Upper lobe of left lung (tissue), 6 donors: ENCODE measurements at places on chromosomes 12 and 14.

DNA sequence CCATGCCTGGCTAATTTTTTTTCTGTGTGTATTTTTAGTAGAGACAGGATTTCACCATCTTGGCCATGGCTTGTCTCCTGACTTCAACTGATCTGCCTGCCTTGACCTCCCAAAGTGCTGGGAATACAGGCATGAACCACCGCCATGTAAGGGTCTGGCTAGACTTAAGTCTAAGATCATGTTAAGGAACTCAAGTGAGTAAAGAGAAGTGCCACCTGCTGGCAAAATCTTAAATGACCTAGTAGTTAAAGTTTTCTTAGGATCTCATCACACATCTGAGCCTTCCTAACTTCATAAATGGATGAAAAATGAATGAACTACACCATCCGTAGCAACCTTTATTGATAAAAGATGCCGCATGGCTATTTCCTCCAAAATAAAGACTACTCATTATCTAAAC is 1.7 kb upstream of the C12orf56 start:
- DNase-seq = no peak

- no peak for DNase-seq
These were observed 116.6 kb upstream of the BCL2L14 start for GRCh38 chr12:11954181-11954580.

DNA sequence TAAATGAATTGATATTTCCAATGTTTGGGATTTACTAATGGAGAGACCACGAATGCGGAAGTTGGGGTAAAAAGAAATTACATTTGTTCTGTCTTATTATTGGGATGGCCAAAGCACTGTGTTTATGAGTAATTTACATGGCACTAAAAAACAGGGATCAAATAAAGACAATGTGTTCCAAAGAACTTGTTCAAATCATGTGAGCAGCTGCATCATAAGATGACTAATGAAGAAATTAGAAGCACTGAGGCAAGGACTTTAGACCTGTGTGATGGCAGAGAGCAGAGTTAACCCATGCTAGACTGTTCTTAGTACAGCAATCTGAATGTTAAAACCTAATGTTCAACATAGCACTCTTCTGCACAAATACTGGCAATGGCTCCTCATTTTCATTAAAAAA is 34.3 kb upstream of the DCN start:
- DNase-seq = no peak

DNA sequence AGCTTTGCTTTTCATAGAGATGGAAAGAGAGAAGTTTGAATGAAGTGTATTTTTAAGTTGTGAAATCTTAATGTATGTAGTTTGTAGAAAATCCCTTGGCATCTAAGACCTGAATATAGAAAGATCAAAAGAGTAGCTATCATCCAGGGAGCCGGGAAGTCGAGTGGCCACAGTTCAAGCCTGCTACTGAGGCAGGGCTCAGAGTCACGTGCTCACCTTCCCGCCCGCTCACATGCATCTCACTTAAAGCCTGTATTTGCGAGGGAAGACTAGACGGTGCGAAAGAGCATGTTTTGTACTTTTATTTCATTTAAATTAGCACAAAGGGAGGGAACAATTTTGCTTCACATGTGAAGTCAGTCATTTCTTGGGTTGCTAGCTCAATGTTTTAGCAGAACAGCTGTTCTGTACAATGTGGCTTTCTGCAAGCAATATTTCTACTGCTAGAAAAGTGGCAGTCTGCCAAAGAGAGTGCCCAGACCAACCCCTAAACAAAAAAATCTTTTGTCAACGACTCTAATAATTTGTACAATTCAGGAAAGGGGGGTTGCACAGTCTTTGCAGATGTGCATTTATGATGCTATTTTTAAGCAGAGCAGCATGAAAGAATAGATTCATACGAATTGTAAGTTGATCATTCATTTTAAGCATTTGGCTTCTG is 290.7 kb downstream of the NPAS3 start:
- DNase-seq = no peak

- DNase-seq = no peak
These were observed 25.0 kb downstream of the RBM19 start for GRCh38 chr12:113941208-113941486.

GRCh38 chr14:52987514-52987913 is 36.7 kb upstream of the FERMT2 start:
- no peak for DNase-seq

GRCh38 chr14:61884711-61885110 is 122.5 kb downstream of the SNAPC1 start:
- no peak for DNase-seq

GRCh38 chr12:85468356-85469157 is 188.5 kb downstream of the ALX1 start:
- DNase-seq = peak; percentile 18

- no peak for DNase-seq
These were observed 152.3 kb downstream of the ZNF664 start for GRCh38 chr12:124125203-124125871.

- DNase-seq = no peak
These were observed 9.2 kb downstream of the HEBP1 start for GRCh38 chr12:12990700-12991468.

DNA sequence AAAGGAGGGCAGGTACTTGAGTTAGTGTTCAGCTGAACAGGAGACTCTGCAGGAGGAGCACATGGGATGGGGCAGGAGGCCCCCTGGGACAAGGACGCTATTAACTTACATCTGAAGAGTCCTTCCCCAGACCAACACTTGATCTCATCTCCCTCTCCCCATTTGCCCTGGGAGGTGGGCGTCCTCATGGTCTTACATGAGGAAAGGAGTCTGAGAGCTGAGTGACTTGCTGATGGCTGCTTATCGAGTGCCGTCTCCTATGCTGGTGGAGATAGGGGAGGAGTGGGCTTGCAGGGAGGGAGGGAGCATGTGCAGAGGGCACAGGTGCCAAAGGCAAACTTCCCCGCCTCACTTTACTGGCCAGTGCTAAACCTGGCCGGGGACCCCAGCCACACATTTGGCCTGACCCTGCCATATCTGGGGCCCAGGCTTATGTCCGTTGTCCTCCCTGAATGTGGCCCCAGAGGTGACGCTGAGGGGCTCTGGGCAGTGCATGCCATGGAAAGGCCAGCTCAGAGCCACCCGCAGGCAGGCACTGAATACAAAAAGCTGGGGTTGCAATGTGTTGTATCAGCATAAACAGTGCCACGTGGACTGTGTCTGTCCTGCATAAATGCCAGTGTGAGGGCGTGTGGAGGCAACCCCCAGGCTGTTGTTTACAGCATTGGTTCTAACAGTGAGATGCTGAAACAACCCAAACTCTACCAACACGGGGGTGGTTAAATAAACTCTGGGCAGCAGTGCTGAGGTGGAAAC is 29.4 kb downstream of the FAIM2 start:
- DNase-seq = no peak

GRCh38 chr12:92933606-92934005 is 4.5 kb upstream of the EEA1 start:
- no peak for DNase-seq

DNA sequence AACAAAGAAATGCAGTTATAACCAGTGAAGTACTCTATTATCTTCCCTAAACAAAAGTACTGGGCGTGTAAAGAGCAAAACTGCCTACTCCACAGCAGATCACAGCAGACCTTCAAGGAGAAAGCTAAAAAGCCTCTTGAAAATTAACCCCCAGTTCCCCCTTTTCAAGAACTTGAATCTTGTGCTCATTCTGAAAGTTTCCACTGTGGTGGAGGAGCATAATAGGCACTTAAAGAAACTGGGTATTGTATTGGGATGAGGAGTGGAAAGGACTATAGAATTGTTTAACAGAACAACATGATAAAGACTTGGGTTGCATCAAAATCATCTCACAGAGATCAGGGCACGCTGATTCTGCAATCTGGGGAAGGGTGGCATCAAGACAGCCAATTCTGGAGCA is 51.1 kb downstream of the SLC25A47 start:
- DNase-seq = no peak

DNA sequence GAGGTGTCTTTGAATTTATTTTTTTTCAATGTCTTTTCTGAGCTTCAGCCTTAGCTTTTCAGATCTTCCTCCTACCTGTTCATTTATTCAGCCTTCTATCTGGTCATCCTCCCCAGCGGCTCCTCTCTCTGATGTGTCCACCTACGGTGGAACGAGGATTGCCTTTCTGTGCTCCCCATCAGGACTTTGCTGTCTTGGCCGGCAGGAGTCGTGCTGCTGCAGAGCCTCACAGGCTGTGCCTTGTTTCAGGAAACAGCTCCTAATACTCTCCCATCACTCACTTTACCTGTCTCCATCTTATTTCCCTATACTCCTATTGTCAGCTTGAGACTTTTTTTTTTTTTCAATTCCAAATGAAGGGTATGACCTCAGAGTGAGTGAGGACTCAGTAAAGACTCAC is 76.9 kb downstream of the KICS2 start:
- no peak for DNase-seq

DNA sequence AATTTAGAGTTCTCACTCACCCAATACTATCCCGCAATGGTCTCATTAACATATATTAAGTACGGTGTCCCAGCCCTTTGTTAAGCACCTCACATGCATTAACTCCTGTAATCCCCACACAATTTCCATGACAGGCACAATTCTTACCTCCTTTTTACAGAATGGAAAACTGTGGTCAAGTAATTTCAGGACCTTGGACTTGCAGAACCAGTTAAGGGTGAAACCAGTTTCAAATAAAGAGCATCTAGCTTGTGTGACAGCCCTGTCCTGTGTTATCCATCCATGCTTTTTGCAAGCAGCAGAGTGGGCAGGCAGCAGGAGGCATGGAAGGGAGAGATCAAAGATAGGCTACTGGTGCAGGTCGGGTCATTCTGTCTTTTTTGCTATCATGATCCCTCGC is 470.8 kb downstream of the NELL2 start:
- no peak for DNase-seq

GRCh38 chr12:19794116-19794515 is 354.8 kb downstream of the AEBP2 start:
- no peak for DNase-seq

GRCh38 chr14:61466249-61466904 is 145.0 kb downstream of the PRKCH start:
- DNase-seq = peak; percentile 46

DNA sequence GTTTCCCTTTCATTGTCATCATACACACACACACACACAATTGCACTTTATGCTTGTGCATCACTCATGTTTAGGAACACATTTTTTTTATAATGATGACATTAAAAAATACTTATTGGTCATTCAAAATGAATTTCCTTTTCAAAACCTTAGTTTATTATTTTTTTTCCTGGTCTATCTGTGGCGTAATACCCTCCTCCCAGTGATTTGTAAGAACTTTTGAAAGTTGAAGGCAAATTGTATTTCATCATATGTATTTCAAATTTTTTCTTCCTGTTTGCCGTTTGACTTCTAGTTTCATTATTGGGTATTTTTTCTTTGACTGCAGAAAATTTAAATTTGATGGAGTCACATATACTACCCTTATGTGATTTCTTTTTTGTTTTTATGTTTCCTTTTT is 2.5 kb upstream of the LRRK2 start:
- DNase-seq = no peak

DNA sequence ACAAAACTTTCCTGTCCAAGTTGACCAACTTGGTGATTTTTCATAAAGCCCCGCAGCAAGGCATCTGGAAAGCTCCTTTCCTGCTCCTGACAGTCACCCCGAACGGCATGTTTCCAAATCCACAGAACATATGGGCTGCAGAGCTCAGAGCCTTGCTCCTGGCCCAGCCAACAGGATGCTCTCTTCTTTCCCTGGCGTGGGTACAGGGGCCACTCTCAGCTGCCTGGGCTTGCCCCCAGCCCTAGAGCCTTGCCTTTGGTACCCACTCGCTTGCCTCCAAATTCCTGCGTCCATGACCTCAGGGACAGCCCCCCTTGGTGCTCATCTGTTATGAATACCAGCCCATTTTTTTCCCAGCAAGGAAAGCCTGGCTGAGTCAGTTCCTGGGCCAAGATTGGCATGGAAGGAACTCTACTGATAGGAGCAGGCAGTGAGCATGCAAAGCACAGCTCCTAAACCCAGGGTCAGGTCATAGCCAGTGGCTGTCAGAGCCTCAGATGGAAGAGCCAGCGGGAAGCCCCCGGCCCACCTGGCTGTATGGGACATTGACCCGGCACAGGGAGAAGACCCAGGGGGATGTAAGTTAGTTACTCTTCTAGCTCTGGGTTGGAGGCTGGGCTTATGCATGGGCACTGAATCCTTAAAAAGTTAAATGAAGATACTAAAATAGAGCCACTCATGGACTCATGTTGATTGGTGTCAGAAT is 105.3 kb upstream of the RTL1 start:
- DNase-seq = no peak

DNA sequence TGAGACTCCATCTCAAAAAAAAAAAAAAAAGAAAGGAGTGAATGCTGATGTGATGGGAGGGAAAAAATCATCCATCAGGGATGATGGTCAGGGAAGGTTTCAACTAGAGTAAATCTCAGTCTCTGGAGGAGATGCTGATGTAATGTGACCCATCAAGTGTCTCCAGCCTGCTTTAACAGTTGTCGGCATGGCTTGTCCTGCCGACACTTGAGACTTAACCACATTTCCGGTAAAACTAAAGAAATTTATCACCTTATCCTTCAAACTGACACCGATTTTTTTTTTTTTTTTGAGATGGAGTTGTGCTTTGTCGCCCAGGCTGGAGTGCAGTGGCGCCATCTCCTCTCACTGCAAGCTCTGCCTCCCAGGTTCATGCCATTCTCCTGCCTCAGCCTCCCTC is 21.5 kb upstream of the ANAPC5 start:
- DNase-seq = no peak

DNA sequence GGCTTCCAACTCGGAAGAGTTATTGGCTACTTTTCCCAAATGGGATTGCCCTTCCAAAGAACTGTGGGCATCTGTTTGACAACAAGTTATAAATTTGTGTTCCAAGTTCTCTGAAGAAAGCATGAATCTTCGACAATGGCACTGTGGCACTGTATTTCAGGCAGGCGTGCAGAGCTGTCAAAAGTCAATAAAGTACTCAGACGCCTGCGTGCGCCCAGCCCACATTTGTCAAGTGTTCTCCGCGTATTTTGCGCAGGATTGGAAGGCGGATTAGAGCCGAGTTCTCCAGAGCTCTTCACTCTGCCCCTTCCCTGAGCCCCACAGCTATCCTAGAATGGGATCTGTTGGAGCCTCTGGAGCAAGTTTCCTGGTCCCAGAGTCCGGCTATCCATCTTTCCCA is 103.2 kb downstream of the SLC25A47 start:
- DNase-seq = no peak

- no peak for DNase-seq
These were observed 372.8 kb downstream of the TMEM132D start for GRCh38 chr12:129530984-129531383.

- DNase-seq = no peak
These were observed 26.4 kb downstream of the GXYLT1 start for GRCh38 chr12:42118136-42118879.

DNA sequence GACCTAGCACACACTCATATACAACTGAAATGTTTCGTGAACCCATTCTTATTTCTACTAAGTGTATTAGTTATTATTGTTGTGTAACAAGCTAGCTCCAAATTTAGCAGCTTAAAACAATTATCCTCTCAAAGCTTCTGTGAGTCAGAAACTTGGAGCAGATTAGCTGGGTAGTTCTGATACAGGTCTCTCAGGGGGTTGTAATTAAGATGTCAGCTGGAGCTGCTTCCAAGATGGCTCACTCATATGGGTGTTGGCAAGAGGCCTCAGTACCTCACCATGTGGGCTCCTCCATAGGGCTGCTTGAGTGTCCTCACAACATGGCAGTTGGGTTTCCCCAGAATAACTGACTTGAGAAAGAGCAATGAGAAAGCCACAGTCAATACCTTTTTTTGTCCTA is 9.8 kb downstream of the GPR135 start:
- DNase-seq = no peak
